ENCODE measurements at places on chromosomes 12 and 14.

GRCh38 chr14:78592616-78593219 is 422.5 kb downstream of the NRXN3 start:
- DNase-seq = no peak

- no peak for DNase-seq
These were observed 29.6 kb downstream of the PRDM4 start for GRCh38 chr12:107731366-107731765.

GRCh38 chr12:1527789-1528188 is 66.6 kb downstream of the FBXL14 start:
- peak; percentile 80 for DNase-seq

GRCh38 chr12:101186291-101186690 is 23.7 kb downstream of the SLC5A8 start:
- no peak for DNase-seq

DNA sequence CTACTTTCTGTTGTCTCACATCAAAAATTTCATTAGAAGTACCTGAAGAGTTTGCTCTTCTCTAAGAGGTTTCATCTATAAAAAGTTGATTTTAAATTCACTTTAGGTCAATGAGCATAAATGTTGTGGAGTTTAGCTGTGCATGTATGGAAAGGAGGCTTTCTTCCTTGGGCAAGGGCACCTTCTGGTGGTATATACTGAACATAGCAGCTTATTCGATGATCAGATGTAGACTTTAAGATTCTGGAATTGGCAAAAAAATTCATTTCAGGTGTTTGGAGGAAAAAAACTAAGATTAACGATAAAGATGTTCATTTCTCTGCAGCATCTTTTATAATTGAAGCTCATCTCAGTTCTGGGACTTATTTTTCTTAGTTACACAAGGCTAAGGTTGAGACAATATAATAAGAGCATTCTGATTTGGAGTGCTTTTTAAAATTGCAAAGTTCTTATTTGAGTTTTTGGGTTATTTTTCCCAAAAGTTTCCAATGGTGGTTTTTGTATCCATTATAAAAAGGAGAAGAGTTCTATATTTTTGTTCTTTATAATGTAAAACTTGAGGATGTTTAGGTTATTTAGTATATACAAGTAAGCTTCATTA is 46.8 kb downstream of the TMEM117 start:
- peak; percentile 23 for DNase-seq

DNA sequence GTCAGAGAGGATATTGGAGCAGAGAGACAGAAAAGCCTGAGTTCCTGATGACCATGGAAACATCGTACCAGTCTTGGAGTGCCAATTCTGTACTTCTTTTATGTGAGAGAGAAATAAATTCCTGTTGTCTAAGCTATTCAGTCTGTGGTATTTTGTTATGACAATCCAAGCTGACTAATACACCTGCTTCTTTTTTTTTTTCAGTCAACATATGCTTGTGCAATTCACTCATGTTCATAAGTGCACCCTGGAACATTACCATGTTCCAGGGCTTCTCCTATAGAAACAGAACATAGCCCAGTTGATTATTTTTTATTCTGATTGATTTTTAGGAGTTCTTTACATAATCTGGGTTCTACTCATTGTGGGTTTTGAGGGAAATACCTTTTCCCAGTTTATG is 1.7 kb upstream of the CHPT1 start:
- no peak for DNase-seq

GRCh38 chr12:108282676-108283075 is 56.4 kb downstream of the CMKLR1 start:
- no peak for DNase-seq

DNA sequence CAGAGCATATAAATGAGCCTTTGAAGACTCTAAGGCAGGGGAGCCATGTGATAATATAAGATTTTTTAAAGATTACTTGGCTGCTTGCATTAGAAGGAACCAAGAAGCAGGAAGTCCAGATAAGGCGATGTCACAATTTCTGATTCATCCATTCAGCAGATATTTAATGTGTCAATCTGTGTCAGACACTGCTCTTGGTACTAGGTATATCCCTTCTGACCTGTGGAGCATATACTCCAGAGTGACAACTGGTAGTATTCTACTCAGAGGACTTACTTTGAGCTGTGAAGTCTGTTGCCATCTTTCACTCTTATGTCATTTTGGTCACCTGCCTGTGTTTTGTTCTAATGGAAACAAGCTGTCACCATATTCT is 10.7 kb downstream of the EID3 start:
- DNase-seq = no peak

GRCh38 chr14:73824536-73824935 is 27.1 kb upstream of the PTGR2 start:
- no peak for DNase-seq

GRCh38 chr14:38001501-38001900 is 206.2 kb upstream of the SSTR1 start:
- DNase-seq = no peak

GRCh38 chr14:98949481-98950135 is 322.4 kb downstream of the BCL11B start:
- no peak for DNase-seq

GRCh38 chr12:68279227-68280054 is 26.0 kb upstream of the IL22 start:
- no peak for DNase-seq

DNA sequence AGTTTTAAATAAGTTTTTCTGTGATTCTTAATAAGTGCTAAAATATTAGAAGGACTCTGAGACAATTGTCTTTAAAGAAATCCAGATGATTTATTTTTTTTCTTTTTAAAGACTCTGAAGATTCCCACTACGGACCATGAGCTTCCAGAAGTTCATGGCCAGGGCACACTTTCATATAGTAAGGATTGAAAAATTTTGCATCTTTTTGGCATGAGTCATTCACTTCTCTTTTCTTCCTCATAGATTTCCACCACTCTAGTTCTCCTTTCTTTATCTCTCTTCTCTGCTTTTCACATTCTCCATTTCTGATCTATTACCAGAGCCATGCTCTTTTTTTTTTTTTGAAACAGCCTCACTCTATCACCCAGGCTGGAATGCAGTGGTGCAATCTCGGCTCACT is 385.8 kb downstream of the FLRT2 start:
- DNase-seq = no peak

DNA sequence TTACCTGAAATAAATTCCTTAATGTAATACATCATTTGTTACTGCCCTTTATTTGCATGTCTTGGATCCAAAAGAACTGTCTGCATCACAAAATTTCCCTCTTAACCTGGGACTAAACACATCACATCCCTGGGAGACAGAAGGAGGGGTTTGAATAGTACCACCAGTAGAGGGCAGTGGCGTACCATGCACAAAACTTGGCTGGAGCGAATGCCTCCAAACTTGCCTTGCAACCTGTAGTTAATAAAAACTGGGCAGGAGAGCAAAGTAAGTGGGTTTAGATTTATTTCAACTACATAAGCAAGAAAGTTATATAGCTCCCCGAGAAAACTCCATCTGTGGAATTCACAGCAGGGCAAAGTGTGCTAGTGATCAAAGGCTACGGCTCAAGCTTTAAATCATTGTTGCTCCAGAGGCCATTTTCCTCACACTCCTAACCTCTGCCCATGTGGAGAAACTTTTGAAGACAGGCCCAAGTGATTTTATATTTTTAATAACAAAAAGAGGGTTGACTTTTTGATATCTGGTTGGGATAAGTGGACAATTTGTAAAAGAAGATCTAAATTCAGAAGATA is 1176.7 kb upstream of the SEL1L start:
- DNase-seq = peak; percentile 20

DNA sequence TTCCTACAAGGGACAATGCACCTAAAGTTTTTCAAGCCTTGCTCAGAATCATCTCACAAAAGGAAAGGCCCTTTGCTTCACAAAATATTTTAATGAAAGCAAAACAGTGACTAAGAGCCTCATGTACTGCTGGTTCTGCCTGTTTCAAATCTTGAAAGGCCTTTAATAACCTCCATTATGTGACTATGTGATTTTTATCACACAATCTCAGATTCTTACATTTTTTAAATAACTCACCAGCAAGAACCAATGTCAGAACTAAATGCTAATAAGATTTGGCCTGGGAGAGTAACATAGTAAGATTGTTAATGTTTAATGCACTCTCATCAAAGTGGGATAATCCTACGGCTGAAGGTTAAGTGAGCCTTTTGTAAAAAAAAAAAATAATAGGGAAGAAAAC is 378.9 kb downstream of the RGS6 start:
- no peak for DNase-seq

DNA sequence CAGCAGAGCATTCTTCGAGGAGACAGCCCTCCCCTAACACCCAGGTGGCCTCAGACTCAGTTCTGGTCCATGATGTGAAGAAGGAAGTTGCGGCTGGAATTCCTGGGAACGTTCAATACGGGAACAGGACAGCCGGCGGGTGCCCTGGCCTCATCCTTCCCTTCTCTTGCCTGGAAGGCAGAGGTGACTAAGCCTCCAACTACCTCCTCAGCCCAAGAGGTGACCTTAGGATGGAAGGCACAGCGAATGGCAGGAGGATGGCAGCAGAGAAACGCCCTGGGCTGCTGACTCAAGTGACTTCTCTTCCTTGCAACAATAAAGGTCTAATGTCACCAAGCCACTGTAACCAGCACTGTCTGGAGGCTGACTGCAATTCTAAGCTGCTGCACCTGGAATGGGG is 36.1 kb downstream of the DHX37 start:
- DNase-seq = no peak

DNA sequence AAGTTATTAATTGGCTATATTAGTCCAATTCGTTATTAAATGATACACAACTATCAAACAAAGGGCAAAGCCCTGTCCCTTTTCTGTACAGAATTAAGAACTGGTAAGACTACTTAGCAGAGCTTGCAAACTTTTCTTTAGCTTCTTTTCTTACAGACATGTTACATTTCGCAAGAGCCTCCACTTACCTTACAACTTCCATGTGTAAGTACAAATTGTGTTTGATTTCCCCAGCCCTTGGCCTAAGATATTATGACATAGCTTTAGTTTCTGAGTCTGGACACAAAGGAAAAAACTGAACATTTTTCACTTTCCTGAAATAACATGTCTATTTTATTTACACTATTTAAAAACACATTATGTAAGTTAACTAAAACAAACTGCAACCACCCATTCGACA is 1.7 kb downstream of the ATF7 start:
- no peak for DNase-seq

DNA sequence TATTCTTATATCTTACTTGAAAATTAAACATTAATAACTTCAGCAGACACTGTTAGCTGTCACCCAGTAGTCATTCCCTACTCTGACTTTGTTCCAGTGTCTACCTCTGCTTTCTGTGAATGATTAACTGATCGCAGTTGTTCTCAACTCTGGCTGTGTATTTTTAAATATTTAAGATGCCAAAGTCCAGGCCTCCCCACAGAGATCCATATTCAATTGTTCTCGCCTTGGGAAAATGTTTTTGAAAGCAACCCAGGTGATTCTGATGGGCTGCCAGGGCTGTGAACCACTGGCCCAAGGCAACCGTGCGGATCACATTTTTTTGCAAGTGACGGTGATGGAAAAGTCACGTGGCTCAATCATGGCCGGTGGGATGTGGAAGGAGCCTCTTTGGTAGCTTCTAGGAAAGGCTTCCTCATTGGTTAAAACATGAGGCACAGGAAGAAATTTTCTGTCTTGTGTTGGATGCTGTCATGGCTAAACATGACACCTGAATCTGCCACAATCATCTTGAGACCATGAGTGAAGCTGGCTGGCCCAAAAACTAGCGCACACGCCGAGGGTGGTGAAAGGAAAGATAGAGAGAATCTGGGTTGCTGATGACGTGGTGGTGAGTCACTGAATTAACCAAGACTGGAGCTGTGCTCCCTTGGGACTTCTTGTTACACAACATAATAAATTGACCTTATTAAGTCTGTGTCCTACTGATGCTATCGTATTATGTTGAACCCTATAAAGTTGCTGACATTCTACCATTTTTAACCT is 37.2 kb downstream of the RDH12 start:
- DNase-seq = peak; percentile 92

- DNase-seq = no peak
These were observed 15.9 kb downstream of the ATP6V1D start for GRCh38 chr14:67343601-67344230.

DNA sequence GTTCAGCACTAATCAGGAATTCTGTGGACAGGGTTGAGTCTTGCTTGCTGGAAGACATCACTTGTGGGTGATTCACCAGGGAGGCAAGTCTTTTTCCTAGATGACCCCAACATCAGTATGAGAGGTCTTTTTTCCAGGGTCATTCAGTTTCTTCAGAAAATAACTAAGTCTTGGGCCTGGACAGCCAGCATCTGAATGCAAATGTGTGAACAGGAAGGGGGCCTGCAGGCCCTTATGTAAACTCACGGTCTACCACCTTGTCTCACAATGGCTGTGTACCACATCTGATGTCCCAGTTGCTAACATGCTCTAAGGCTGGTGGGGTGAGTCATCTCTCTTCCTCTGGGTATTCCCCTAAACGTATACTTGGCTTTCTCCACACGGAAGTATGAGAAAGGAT is 79.2 kb downstream of the HECTD4 start:
- peak; percentile 15 for DNase-seq

GRCh38 chr12:52125476-52125900 is 46.0 kb downstream of the SMIM41 start:
- no peak for DNase-seq

DNA sequence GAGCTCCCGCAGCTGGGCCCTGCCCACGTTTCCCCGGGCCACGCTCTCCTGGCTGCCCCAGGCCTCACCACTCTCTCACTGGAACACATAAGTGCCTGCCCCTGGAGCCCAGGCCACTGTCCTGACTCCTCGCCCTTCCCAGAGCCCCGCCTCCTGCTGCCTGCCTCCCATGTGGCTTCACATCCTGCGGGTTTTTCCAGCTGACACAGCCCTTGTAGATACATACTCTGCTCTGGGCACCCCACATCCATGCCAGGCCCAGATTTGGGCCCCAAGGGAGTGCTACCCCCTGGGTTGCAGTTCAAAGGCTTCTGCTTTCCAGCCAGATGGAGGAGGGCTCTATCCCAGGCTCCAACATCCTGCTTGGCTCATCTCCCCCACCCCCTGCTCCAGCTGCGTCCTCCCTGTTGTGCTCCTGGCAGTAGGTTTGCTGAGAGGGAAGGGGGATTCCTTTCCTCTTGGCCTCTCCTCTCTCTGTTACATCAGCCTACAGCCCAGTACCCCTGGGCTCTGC is 60.1 kb downstream of the TSPAN9 start:
- no peak for DNase-seq

DNA sequence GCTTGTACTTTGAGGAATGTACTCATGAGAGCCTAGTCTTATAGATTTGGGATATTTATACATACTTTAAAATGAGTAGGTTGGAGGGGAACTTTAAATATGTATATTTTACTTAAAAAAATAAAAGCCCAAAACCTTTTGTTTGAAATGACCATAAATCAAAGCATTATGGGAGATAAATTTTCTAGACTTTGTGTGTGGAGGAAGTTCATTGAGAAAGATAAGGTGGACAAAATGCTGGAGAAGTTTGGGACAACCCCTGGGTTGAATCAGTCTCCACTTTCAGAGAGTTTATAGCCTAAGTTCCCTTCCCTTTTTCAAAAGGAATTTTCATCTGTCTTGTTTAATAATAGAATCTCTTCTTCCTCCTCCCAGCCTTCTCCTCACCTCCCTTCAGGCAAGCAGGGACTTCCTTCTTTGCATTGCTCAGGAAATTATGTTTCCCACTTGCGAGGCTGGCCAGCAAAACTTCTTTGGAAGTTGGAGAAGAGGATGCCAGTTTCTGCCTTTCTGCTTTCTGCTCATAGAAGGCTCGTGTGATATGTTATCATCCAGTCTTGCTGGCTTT is 54.2 kb downstream of the CHST11 start:
- no peak for DNase-seq
